Mesenteric fat pad (tissue), 1 donor: ENCODE measurements at places on chromosomes 11 and 22.

GRCh38 chr11:5351208-5351607 is at the start of gene OR51B6:
TSS of gene OR51B6 (plus strand) at chr11:5351508. CDS start at chr11:5351508, 0 bp downstream.
- no peak for DNase-seq

DNA sequence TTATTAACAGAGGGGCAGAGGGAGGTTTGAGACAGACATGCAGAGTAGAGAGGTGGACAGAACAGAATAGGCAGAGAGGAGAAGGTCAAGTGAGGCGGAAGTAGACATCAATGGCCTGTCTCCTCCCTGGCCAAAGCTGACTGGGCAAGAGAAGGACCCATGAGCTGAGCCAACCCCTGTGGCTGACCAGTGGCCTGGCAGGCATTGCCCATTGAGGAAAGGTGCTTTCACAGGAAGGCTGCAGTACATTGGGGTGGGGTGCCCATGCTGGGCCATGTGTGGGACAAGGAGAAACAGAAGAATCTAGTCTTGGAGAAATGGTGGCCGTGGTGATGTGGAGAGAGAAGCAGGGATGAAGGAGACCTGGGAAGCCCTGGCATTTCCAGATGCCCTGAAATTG is 76.0 kb downstream of the MYEOV start:
- DNase-seq: peak; percentile 55

DNA sequence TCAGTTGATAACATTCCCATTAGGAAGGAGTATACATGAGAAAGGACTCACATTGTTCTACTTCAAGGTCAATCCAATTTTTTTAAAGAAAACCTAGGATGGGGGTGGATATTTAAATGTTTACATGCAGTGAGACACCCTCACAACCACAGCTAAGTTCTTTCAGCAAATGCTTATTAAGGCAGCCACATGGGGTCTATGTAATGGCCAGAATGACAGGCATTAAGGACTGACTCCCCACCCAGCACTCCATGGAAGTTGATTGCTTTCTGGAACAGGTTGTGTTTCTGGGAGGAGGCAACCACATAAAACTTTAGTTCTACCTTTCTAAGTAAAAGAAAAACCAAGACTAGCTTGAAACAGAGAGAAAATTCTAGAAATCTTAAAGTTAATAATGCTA is 662.0 kb upstream of the CCDC90B start:
- no peak for DNase-seq

GRCh38 chr11:45959851-45960250 is 37.4 kb downstream of the LARGE2 start:
- DNase-seq: no peak

DNA sequence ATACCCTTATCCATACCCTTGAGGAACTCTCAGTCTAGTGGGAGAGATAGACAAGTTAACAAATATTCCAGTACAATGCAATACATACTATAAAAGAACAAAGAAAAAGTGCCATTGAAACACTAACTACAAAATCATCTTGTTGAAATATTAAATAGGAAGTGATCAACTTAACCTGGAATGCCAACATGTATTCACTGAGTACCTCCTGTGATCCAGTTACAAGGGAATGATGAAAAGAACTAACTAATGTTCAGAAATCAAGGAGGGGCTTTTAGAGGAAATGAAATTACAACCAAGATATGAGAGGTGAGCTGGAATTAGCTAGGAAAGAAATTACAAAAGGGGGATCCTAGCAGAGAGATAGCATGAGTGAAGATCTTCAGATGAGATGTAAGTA is 6.2 kb upstream of the FIBIN start:
- DNase-seq: no peak

DNA sequence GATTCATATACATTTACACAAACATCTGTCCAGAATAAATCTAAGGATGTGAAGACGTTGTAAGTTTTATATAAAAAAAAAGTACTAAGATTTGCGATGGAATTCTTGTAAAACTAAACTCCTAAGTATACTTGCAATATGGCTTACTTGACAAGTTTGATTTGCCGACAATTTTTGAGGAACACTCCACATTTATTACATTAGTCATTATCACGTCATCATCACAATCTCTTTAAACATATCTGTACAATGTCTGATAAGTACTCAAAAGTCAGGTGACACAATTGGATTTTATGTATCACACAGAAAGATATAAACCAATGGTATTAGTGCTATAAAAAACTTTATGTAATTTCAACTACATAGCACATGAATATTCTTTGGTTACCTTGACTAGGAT is 30.4 kb downstream of the IMMP1L start:
- no peak for DNase-seq

DNA sequence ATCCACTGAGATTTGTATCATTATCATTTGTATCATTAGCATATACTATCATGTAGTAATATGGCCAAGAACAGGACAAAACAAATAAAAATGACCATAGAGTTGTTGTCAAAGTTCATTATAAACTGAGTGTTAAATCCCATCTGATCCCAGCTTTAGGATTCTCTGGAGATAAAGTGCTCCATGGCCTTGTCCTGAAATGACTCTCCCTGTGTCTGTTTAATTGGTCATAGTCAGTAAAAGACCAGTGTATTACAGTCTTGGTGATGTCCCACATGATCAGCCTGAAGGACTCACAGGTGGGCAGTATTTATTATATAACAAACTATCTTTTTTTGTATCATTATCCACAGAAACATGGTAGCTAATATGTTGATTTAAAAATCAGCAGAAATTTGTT is 361.6 kb downstream of the TMEM135 start:
- no peak for DNase-seq

- no peak for DNase-seq
Measured at GRCh38 chr11:12516387-12517105, 139.2 kb downstream of the PARVA start.

DNA sequence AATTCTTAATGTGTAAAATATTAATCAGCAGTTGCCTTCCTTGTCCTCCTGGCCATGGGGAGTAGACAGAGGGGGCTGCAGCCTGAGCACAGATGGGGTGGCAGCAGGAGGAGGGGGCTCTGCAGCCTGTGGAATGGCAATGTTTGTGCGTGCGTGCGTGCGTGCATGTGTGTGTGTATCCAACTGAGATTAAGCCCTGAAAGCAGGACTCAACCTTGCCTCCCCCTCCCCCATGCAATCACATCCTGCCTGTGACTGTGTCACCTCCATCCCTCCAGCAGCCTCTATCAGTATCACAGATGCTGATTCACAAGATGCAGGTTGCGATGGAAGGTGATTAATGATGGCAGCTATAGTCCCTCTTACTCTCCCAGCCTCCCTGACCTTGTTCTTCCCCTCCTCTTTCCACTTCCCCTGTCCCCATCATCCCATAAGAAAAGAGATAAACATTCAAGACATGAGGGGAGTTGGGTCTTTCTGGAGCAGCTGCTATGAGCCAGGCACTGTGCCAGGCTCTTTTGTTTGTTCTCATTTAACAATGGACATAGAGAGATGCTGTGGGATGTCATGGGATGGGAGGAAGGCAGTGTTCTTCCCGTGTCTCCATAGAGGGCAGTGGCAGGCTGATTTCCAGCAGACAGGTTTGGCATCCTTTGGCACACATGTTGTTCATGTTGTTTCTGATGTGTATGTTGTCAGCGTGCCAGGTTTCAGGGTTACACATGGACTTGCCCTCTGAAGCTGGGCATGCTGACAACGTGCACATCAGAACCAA is 43.8 kb upstream of the NECTIN1 start:
- DNase-seq: no peak

DNA sequence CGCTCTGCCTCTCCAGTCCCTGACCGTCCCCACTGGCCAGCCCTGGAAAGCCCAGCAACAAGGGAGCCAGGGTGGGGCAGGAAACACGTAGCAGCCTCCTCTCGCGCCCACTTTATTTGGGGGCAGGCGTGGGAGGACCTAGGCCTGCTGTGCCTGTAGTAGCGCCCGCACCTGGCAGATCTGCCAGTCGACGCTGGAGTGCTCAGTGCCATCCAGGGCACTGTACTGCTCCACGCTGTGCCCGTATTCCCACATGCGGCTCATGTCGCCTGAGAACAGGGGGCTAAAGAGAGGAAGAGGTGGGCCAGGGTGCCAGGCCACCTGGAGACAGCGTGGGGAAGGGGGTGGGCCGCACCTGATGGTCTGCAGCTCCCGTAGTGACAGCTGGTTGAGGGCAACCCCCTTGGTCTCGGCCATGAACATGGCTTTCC is 17.0 kb upstream of the DRICH1 start:
- DNase-seq: no peak

GRCh38 chr11:14886513-14886912 is 5.5 kb downstream of the CYP2R1 start:
- no peak for DNase-seq

- DNase-seq: no peak
Measured at GRCh38 chr11:34523053-34523452, 9.5 kb upstream of the ELF5 start.
